ENCODE measurements at places on chromosomes 5 and 9. TPM values are rescaled to one million over a fixed set of nuclear protein-coding genes. Genes with fewer than 3 reads are reported as not detected.

DNA sequence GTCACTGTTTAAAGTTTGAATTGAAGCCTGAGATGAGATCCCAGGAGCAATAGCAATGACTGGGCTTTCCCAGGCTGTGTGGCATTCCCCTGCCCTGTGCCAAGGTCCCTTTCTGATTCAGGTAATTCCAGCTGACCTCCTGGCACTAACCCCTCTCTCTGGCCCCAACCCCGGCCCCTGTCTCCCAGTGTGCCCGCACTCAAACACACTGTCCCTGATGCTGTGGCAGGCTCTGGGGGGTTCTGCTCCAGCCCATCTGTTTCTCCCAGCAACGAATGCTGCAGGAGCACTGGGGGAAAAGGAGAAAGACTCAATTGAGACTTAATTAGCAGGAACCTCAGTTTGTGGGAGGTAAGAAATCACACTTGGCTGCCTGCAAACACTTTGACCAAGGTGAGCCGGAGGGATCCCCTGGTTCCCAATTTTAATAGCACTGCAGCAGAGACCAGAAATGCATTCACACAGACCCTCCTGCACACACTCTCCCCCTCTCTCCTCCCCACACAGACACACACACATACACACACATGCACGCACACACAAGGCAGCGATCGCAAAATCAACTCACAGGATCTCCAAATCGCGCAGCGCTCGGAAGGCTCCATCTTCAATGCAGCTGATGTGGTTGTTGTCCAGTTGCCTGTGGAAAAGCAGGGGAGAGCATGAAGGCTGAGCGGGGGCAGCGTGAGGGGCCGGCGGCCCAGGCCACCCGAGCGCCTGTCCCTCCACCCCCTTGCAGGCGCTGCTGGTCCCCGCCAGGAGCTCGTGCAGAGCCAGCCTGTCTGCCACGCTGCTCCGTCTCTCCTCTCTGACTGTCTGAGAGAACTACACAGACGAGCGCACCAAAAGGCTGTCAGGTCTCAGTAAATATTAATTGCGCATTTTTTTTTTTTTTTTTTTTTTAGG is 265.1 kb upstream of the PANK3 start:
- H3K36me3 ChIP-seq, result no peaks in the 10 kb centered on the region
- H3K27ac ChIP-seq, result no peak overlapping the region
- H3K4me3 ChIP-seq, result no peak overlapping the region
- no peak for DNase-seq

The DMRT2 gene
- polyA plus RNA-seq, result not detected

DNA sequence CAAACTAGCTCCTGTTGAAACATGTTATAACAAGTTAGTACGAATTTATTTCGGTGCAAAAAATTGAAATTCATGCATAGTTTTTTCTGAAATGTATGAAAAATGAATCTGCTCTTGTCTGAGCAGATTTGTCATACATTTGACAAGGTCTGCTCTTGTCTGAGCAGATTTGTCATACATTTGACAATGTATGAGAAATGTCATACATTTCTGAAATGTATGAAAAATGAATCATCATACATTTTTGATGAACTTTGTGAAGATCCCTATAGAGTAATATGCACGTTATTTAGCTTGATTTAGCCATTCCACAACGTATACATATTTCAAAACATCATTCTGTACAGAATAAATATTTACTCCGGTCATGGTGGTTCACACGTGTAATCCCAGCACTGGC is 85.9 kb upstream of the PARP8 start:
- no peaks in the 10 kb centered on the region for H3K27me3 ChIP-seq
- no peak overlapping the region for H3K4me3 ChIP-seq
- H3K27ac ChIP-seq, result no peak overlapping the region
- no peak for DNase-seq
- no peaks in the 10 kb centered on the region for H3K4me1 ChIP-seq

GRCh38 chr5:87872986-87873385 is 395.7 kb downstream of the TMEM161B start:
- H3K4me3 ChIP-seq, result no peak overlapping the region
- no peaks in the 10 kb centered on the region for H3K36me3 ChIP-seq
- no peaks in the 10 kb centered on the region for H3K27me3 ChIP-seq
- H3K4me1 ChIP-seq, result no peaks in the 10 kb centered on the region
- no peak overlapping the region for H3K27ac ChIP-seq

DNA sequence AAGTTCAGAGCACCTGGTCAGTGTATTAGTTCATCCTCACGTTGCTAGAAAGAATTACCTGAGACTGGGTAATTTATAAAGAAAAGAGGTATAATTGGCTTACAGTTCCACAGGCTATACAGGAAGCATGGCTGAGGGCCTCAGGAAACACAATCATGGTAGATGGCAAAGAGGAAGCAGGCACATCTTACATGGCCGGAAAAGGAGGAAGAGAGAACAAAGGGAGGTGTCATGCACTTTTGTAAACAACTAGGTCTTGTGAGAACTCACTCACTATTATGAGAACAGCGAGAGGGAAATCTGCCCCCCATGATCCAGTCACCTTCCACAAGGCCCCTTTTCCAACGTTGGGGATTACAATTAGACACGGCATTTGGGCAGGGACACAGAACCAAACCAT is 28.8 kb upstream of the CAVIN4 start:
- H3K36me3 ChIP-seq, result peaks cover 4% of the 10 kb centered on the region
- H3K27me3 ChIP-seq, result no peaks in the 10 kb centered on the region
- no peaks in the 10 kb centered on the region for H3K4me1 ChIP-seq
- H3K4me3 ChIP-seq, result no peak overlapping the region
- no peak for DNase-seq
- H3K27ac ChIP-seq, result no peak overlapping the region

DNA sequence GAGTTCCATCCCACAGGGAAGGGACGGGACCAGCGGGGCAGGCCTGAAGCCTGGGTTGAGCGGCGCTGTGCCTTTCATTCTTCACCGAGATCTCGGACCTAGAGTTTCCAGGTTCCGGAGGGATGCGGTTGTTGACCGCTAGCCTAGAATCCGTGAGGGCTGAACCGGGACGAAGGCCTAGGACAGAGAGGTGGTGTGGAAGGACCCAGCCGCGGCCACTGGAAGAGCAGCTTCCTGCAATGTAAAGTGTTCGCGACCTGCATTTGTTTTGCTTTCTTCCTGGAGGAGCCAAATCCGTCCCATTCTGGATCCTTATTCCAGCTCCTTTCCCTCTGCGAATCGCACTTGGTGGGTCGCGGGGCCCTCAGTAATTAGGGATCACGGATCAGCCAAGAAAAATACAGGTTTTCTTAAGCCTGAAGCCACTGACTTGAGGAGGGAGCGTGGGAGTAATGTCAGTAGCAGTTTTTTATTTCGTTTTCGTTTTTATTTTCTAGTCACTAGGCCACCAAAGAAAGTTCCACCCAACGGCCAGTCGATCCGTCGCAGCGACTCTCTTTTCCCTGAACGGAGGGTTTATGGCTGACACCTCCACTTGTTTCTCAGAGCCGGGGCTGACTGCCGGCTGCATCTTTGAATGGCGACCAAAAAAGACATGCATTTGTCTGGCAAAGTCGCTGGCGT is 48.6 kb downstream of the ANXA2R start:
- H3K4me1 ChIP-seq, result peaks cover 2% of the 10 kb centered on the region
- H3K36me3 ChIP-seq, result no peaks in the 10 kb centered on the region
- peak; percentile 24 for DNase-seq
- H3K27ac ChIP-seq, result peak overlapping the region; percentile 84
- no peaks in the 10 kb centered on the region for H3K27me3 ChIP-seq
- H3K4me3 ChIP-seq, result peak overlapping the region; percentile 56

The PCDHA2 gene
- not detected for polyA plus RNA-seq

GRCh38 chr5:4969351-4969750 is 170.8 kb upstream of the ADAMTS16 start:
- H3K4me1 ChIP-seq, result no peaks in the 10 kb centered on the region
- no peak for DNase-seq
- no peak overlapping the region for H3K27ac ChIP-seq
- H3K27me3 ChIP-seq, result no peaks in the 10 kb centered on the region

DNA sequence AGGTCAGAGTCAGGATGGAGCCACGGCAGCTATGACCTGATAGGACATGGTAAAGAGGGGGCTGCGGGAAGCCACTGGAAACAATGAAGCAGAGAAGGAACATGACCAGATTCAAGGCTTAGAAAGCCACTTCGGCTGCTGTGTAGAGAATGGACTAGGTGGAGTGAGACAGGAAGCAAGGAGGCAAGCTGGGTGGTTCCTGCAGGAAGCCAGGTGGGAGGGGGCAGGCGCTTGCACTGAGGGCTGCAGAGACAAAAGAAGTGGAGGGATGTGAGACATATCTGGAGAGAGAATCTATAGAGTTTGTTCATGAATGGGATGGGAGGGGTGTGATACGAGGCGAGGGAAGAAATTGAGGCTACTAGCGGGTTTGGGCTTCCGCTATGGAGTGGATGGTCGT is 19.0 kb upstream of the N4BP3 start:
- no peak overlapping the region for H3K4me3 ChIP-seq

The PCDHB14 gene
- polyA plus RNA-seq, result 0.36 TPM

The PCAT7 gene
- polyA plus RNA-seq, result not detected

The RAI14 gene
- polyA plus RNA-seq, result 221 TPM

GRCh38 chr5:17989036-17989435 is 354.8 kb downstream of the TAF11L14 start:
- H3K27ac ChIP-seq, result no peak overlapping the region
- H3K4me1 ChIP-seq, result no peaks in the 10 kb centered on the region
- H3K36me3 ChIP-seq, result no peaks in the 10 kb centered on the region
- no peak overlapping the region for H3K4me3 ChIP-seq

The IL17B gene
- 0.86 TPM for polyA plus RNA-seq

The TMEM232 gene
- polyA plus RNA-seq, result not detected

The CAMK4 gene
- polyA plus RNA-seq, result 2.6 TPM

DNA sequence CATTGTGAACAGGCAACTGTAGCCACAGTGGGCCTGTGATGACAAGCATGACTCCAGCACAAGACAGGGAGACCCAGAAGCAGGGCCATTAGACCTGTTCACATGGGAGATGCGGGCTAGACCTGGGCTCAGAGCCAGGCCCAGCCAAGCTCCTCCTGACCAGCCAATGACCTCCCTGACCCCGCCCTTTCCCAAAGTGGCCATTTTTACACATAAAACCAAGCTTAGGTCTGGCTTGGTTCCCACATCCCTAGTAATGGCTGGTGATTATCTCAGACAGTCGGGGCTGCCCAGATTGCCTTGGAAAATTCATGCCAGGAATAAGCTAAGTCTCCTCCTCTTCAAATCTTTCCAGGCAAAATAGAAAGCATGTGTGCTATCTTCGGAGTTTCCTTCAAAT is 94.1 kb downstream of the FRMD3 start:
- no peaks in the 10 kb centered on the region for H3K36me3 ChIP-seq
- no peak for DNase-seq
- no peaks in the 10 kb centered on the region for H3K27me3 ChIP-seq
- H3K27ac ChIP-seq, result no peak overlapping the region
- no peaks in the 10 kb centered on the region for H3K4me1 ChIP-seq
- H3K4me3 ChIP-seq, result no peak overlapping the region

DNA sequence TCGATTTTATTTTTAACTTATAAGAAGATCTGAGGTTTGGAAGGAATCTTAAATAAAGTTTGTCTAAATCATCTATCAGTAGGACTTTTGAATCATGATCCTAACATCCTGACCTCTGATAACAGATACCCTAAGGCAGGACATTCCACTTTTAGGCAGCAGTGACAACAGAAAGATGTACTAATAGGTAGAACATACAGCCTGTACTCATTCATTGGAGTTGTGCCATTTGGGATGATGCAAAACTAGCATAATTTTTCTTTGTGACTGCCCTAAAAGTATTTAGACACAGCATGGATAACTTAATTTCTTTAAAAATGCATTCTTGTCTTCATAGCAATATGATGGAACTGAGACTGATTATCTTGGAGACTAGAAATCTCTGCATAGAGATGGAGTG is 39.7 kb downstream of the CDC42SE2 start:
- no peak overlapping the region for H3K4me3 ChIP-seq
- peak; percentile 74 for DNase-seq
- no peak overlapping the region for H3K27ac ChIP-seq
- H3K27me3 ChIP-seq, result no peaks in the 10 kb centered on the region

The GDNF gene
- 0.85 TPM for polyA plus RNA-seq

The PITX1 gene
- polyA plus RNA-seq, result 41.9 TPM

GRCh38 chr5:143374496-143375217 is 28.8 kb downstream of the NR3C1 start:
- H3K27me3 ChIP-seq, result no peaks in the 10 kb centered on the region
- DNase-seq, result peak; percentile 32
- H3K36me3 ChIP-seq, result no peaks in the 10 kb centered on the region

GRCh38 chr5:163887854-163888253 is 382.4 kb downstream of the MAT2B start:
- no peak overlapping the region for H3K4me3 ChIP-seq
- DNase-seq, result no peak
- no peaks in the 10 kb centered on the region for H3K36me3 ChIP-seq
- H3K4me1 ChIP-seq, result peaks cover 8% of the 10 kb centered on the region

DNA sequence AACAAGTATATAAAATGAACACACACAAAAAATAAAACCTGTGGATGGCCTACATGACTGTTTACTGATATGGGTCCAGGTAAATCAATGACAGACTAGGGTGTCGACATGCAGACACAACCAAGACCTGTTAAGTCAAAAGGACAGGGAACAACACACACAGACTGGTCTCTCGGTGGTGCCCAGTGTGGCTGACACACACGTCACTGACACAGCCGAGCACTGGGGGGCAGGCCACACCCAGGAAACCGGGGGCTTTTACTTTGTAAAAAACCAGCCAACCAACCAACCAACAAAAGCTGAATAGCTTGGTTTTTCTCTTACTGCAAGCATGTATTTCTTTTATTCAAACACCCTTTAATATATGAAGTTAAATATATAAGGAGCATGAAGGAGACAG is 5.0 kb downstream of the FAM163B start:
- H3K4me1 ChIP-seq, result no peaks in the 10 kb centered on the region
- no peak overlapping the region for H3K4me3 ChIP-seq
- no peaks in the 10 kb centered on the region for H3K36me3 ChIP-seq

- no peaks in the 10 kb centered on the region for H3K27me3 ChIP-seq
- peak; percentile 58 for DNase-seq
- H3K36me3 ChIP-seq, result no peaks in the 10 kb centered on the region
- no peak overlapping the region for H3K27ac ChIP-seq
- no peak overlapping the region for H3K4me3 ChIP-seq
These were observed 8.2 kb upstream of the EPB41L4B start for GRCh38 chr9:109328978-109329637.

The OSMR gene
- 48.7 TPM for polyA plus RNA-seq

DNA sequence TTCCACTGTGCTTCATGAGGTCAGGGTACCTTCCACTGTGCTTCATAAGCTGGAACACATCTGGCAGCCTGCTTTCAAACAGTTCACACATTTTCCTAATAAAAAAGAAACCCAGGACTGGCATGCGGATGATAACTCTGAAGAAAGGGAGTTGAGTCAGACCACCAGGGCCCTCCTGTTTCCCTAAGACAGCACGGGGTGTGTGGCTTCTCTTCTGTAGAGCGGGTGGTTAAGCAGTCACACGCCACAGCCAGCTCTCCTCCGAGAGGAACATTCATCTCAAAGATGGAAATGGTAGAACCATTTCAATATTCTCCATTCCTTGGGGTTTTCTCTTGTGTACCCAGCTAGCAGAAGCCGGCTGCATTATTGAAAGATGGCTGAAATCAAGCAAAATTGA is 128.1 kb upstream of the LMX1B start:
- H3K36me3 ChIP-seq, result no peaks in the 10 kb centered on the region
- H3K4me1 ChIP-seq, result peaks cover 2% of the 10 kb centered on the region
- DNase-seq, result no peak
- no peak overlapping the region for H3K4me3 ChIP-seq

GRCh38 chr5:963310-963672 is 45.3 kb upstream of the NKD2 start:
- H3K27ac ChIP-seq, result peak overlapping the region; percentile 57
- H3K4me3 ChIP-seq, result no peak overlapping the region
- no peaks in the 10 kb centered on the region for H3K36me3 ChIP-seq

- H3K4me3 ChIP-seq, result peak overlapping the region; percentile 88
- H3K4me1 ChIP-seq, result peaks cover 5% of the 10 kb centered on the region
- no peaks in the 10 kb centered on the region for H3K36me3 ChIP-seq
- H3K27ac ChIP-seq, result peak overlapping the region; percentile 12
- no peaks in the 10 kb centered on the region for H3K27me3 ChIP-seq
These were observed 1.2 kb downstream of the CDC14B start for GRCh38 chr9:96618209-96619123.

All from IMR-90 (cell line).